ENCODE measurements at places on chromosomes 11 and 22.

DNA sequence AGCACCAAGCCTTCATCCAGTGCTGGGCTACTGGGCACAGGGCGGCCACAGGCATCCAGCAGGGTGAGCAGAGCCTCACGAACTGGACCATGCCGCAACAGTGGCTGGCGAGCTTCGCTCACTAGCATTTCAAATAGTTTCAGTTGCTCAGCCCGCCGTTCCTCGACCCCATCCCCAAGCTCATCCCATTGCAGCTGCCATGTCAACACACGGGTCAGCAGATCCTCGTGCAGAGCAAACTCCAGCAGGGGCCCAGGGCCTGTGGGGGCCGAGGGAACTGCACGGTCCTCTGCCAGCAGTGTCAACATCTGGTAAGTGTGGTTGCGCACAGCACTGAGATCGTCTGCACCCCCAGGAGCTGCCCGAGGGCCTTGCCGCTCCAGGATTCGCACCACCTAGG is 10.6 kb downstream of the FHIP1B start:
- DNase-seq: no peak

- no peak for DNase-seq
Measured at GRCh38 chr22:46022881-46023512, 46.0 kb upstream of the WNT7B start.

DNA sequence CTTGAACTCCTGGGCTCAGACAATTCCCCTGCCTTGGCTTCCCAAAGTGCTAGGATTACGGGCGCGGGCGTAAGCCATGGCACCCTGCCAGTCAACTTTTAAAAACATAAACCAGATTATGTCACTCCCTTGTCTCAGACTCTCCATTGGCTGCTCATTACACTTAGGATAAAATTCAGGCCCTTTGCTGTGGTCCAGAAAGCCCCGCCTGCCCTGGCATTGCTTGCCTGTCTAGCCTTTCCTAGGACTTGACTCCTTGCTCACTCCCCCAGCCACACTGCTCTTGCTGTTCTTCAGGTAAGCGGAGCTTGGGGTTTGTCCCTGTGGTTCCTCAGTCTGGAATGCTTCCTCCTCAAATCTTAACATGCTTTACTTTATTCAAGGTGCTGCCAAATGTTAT is 30.5 kb downstream of the DIXDC1 start:
- DNase-seq: no peak

GRCh38 chr11:111344032-111344431 is 35.0 kb downstream of the POU2AF1 start:
- no peak for DNase-seq

GRCh38 chr22:48884324-48884723 is 943.3 kb downstream of the BRD1 start:
- no peak for DNase-seq

- no peak for DNase-seq
Measured at GRCh38 chr11:93359396-93359795, 28.9 kb downstream of the DEUP1 start.

DNA sequence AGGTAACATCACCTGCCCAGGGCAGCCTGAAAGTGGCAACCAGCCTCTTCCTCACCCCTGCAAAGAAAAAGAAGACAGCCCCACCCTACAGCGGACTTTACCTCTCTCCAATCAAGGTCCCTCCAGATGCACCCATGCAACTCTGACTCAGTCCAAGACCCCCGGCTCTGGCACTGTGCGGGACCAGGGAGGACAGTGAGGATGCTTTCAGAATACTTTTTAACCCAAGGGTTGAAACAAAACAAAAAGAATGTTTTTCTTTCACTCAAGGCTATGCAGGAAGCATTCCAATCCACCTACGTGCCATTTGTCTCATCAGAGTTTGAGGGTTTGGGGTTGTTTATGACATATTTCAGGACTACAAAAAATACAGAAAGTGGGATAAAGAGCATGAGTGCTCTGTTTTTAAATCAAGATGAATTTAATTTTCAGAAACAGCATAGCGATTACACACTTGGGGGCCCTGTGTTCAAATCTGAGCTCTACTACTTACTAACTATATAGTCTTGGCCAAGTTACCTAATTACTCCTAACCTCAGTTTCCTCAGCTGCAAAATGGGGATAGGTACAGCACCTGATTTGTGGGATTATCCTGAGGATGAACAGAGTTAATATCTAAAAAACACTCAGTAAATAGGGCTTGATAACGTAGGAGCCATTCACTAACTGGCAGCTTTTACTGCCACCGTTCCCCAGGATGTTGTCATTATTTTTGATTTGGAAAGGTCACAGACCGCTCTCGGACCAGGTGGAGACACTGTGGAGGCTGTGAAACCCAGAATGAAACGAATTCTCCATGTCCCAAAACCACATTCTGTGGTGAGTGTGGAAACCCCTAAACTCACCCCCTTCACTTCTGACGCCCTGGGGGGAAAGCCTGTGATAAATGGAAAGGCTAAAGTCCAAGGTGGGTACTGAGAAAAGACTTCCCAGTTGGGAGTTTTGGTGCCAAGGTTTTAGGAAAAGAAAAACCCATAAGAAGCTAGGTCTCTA is 5.6 kb downstream of the PLAAT3 start:
- no peak for DNase-seq

DNA sequence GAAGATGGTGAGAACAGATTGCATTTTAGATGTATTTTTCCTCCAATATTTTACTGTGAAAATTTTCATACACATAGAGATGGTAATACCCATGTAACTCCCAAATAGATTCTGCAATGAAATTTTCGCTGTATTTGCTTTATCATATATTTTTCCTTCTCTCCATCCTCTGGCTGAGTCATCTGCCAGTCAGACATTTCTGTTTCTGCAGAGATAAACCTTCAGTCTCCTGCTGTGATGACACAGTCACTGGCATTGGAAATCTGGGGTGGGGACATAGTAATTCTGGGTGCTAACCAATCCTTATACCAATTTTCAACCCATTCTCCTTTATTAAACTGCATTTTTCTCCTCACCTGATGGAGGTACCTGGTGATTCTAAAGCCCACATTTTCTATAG is 33.7 kb downstream of the SVIP start:
- peak; percentile 31 for DNase-seq

GRCh38 chr11:75326439-75326810 is 25.0 kb downstream of the ARRB1 start:
- DNase-seq: no peak

DNA sequence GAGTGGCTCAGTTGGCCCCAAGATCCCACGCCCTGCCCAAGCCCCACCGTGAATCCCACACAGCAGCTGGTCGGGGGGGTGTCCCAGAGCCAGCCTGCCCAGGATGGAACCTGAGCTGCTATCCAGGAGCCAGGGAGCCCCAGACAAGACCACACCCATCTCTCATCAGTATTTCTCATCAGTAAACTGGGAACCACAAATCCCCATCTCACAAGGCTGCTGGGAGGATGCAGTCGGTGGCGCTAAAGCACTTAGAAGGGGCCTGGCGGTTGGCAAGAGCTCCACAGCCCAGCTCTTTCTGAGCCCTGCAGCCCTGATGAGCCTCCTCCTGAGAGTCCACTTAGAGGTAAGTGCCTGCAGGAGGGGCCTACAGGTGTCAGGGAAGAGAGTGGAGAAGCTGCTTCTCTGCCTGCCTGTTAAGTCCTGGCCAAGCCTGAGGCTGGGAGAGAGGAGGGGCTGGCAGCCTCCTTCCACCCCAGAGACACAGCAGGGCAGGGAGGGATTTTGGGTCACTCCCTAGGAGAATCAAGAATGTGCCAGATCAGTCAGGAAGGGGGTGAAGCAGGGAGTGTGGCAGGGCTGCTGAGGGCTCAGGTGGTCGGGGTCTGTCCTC is 6.1 kb downstream of the FADS3 start:
- no peak for DNase-seq

DNA sequence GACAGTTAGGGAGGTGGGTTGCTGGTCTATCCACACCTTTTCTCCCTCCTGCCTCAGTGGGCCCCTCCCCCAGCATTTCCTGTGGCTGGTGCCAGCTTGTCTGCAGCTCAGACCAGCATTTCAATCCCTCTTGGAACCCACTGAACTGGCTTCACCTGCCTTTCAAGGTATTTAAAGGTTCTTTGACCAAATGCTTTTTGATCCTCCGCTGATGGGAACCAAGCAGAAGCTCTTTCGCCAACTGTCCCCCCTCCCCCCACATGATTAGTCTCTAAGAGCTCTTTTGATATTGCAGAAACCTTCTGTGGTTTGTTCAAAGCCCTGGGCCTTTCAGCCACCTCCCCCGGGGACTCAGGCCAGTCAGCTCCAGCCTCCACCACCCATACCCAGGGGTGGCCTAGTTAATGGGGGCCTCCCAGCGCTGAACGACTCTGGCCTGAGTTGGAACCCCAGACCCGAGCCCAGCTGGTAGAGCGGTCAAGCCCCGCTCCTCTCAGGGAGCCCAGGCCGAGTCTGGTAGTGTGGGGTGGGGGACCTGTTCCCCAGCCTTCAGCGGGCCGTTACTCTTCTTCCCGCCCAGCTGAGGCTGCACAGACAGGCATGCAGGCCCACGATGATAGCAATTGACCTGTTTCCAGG is 6.0 kb upstream of the SYT7 start:
- no peak for DNase-seq

GRCh38 chr11:31822175-31822926 is 11.2 kb upstream of the PAX6 start:
- DNase-seq: no peak

- DNase-seq: no peak
Measured at GRCh38 chr22:47199261-47199978, 437.0 kb downstream of the TBC1D22A start.

DNA sequence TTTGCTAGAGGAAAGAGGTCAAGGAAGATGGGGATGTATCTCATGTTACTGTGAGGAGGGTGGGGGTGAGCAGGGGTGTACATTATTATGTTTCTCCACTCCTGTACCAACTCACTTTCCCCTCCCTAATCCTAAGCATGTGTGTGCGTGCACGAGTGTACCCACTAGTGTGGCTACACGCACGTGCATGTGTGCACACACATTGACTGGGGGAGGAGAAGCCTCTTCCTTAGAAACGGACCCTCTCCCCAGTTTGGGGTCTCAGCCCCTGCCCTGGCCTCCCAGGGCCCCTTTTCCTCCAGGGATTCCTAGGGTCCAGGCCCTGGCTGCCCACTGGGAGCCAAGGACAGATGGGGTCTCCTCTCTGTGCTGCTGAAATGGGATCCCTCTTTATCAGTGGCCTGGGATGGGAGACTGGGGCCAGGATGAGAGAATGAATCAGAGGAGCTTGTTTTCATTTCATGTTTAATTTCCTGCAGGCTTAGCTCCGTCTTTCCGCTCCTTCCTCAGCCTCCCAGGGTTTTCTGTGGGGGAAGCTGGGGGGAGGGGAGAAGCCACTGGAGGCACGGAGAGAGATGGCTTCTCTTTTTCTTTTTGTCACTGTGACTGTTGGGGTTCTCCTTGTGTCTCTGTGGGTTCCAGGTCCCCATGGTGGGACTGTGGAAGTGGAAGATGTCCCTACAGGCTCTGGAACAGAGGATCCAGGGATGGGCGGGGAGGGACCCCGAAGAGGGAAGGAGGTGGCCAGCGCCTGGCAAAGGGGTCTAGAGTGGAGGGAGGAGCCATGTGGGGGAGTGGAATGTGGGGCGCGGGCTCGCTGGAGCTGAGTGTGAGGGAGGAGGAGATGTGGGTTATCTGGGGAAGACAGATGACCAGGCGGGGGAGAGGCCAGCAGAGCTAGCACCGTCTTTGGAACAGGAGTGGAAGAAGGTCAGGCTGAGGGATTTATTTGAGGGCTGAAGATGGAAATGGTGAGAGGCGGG is 40.3 kb downstream of the ALX4 start:
- DNase-seq: no peak

GRCh38 chr11:32100495-32100894 is 9.6 kb downstream of the RCN1 start:
- no peak for DNase-seq
